ENCODE measurements at places on chromosomes 3 and 15.

GRCh38 chr3:9450991-9451390, 53.6 kb downstream of the SETD5 start:
- DNase-seq: no peak

GRCh38 chr15:42495361-42496212, at the start of gene SNAP23:
TSS of gene SNAP23 (plus strand) at chr15:42495634. CDS start at chr15:42511847, 16,213 bp downstream.
- DNase-seq: peak; percentile 92

- no peak for DNase-seq
These were observed 1.4 kb upstream of the SEC13 start for GRCh38 chr3:10322352-10322710.

DNA sequence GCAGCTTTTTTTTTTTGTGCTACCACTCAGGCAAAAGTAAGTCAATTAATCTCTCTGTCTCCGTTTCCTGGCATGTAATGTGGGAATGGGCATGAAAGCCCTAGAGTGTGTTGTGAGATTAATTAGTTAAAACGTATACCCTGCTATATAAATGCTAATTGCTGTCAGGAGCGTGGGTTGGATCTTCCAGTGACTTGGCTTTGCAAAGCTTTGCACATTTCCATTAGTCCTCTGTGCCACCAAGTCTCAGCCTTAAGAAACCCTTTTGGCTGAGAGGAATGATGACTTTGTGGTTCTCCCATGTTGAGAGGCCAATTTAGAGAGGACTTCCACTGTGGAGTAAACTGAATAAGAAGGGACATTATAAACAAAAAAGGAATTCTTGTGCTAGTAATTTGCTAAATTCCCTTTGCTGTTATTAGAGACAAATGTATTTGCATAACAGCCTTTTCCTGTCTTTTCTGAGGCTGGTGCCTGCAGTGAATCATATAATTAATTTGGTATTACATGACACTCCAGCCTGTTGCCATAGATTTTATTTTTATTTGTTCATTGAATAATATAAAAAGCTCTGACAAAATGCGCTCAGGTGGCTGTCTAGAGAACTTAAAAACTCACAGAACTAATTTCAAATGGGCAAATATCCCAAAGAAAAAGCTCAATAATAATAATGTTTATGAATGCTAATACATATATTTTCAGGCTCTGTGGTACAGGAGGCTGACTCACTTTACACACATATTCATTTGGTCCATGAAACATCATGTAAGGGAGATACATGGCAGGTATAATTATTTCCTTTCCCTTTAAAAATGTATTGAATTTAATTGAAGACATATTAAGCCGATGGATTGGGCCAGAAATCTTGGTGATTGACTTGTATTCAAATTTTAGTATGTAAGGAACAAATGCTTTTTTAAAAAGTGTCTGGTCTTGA, 82.7 kb downstream of the IL1RAP start:
- no peak for DNase-seq

DNA sequence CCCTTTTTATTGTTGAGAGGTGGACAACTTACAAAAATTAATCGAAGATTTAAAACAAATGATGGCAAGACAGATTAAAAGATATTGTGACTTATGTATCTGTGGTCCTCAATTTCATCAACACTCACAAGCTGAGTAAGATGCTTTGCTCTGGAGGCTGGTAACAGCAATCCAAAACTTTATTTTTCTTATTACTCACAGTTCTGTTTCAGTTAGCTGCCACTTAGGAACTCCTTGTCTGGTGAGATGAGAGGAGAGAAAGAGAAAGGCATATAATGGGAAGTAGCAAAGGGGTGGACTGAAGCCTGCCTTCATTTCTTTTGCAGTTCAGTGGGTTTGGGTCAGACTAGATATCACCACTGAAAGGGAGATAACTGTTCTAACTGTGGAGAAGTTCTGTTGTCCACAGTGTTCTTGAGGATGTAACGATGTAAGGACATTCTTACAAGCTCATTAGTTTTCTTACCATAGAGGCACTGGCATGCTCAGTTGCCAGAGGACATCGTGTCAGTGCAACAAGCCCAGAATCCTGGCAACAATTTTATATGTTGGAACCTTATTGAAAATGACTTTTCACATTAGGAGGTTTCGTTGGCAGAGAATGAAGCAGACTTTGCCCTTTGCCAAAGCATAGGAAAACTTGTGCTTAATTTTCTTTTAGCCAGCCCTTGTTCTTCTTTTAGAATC, 93.6 kb downstream of the PLCL2 start:
- DNase-seq: no peak

- no peak for DNase-seq
These were observed 86.9 kb downstream of the NEO1 start for GRCh38 chr15:73139041-73139743.

- no peak for DNase-seq
These were observed 683 bp upstream of the CPEB1 start for GRCh38 chr15:82647835-82648256.

GRCh38 chr3:146191051-146191450, 30.1 kb upstream of the PLOD2 start:
- no peak for DNase-seq

DNA sequence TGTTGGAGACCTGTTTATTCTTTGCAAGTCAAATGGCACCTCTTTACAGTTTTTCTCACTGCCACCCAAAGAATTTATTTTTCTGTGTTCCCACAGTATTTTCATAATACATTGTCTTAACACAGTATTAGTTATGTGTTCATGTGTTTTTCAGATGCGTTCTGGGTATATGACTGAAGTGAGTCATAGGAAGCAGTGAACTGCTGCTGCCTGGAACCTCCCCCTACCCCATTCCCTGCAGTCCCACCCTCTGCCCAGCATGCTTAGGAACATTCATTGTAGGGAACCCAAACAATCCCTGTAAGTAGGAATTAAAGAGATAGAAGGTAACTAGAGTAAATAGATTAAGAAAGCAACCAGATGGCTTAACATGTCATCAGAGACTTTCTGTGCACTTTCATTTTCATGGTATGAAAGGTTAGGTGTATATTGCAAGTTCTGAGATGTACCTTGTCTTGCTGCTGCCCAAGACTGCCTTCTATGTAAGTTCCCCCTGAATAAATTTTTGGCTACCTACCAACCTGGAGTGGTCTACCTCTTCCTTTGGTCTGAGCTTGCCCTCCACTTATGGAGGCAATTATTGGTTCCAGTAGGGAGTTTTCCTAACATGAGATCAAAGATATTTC, 21.9 kb upstream of the SQOR start:
- DNase-seq: no peak

DNA sequence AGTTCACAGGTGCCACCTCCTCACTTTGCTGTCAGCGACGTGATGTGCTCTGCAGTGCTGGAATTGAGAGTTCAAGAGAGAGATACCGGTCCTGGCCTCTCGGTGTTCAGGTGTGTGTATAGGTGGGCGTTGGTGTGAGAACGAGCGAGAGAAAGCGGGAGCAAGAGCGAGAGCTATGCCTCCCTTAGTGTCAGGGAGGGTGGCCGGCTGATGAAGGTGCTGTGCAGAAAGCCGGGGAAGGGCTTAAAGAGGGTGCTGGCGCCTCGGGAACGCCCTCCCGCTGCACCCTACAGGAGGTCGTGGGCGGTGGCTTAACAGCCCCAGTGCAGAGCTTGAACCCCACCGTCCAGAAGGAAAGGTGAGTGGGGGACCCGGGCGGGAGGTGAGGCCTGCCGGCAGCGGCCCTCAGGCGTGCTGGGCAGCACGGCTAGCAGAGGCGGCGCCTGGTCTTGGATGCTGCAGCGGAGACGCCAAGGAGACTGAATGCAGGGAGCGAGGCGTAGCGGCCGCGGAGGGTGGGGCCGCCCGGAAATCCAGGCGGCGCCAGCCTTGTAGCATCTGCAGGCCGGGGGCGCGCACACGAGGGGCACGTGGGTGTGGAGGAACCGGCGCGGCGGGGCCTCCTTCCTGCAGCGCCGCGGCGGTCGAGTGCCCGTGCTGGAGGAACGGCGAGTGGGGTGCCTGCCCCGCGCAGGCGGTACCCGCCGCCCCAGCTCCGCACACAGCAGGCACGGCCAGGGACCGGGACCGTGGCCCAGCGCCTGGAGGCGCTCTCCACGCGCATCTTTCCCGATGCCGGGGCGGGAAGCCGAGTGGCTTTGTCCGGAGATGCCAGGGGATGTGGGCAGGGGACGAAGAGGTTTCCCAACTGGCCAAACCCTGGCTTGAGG, 246.8 kb upstream of the TOPAZ1 start:
- DNase-seq: no peak

DNA sequence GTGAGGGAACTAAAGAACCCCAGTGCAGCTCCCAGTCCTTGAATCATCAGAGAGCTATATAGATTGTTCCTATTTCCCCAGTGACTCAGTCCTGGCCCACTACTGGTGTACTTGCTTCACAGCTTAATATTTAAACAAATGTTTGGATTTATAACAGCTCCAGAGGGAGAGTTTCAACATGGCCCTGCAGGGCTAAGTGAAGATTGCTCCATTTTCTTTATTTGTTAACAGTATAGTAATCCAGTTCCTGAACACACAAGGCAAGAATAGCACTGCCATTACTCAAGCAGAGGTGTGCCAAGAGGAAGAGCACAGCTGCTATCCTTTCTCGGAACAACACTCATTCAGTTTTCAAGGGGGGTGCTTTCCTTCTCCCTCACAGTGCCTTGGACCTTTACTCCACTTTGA, 6.5 kb downstream of the SQOR start:
- no peak for DNase-seq

DNA sequence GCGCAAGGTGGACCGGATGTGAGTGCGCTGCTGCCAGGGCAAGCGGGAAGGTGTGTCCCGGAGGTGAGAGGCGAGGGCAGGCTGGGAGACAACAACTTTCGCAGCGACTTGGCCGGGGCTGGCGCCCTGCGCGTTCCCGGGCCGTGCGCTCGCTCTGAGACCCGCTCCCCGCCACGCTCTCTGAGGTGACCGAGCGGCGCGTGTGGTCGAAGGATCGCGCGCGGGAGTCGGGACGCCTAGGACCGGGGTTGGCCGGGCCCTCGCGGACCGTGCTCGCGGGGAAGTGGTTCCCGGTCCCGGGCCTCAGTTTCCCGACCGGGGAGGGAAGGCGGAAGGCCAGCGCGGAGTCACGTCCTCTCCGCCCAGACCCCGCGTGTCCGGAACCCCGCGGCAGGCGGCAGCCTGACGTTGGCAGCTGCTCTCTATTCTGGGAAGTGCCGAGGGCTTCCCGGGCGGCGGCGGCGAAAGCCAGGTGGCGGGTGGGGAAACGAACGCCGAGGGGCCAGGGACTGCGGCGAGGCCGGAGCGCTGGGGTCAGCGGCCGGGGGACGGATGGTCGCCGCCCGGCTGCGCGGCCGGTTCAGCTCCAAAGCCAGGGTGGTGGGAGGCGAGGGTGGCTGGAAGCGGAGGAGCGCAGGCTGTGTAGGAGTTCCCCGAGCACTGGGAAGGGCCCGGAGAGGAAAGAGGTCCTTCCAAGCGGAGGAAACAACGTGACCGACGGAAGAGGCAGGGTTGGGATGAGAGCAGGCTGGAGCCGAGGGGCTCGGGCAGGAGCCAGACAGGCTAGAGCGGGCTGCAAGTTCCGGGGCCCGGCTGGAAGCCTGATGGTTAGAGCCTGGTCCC, 1.0 kb upstream of the IGF2BP2 start:
- DNase-seq: no peak

- DNase-seq: no peak
These were observed 72.6 kb upstream of the DPH6 start for GRCh38 chr15:35618260-35619188.
